Smooth muscle cell of trachea (primary cell): ENCODE measurements at places on chromosomes 5 and 9. TPM values are rescaled to one million over a fixed set of nuclear protein-coding genes. Genes with fewer than 3 reads are reported as not detected.

PCDHA9 gene
- under 0.01 TPM in 2 replicates for total RNA-seq

RAB3C gene
- not detected in 2 replicates for total RNA-seq

OR1Q1 gene
- not detected in 2 replicates for total RNA-seq

PTPA gene
- 130 and 145 TPM in 2 replicates for total RNA-seq

SPINK4 gene
- total RNA-seq: not detected in 2 replicates

SMIM32 gene
- total RNA-seq: not detected in 2 replicates

NUTM2G gene
- not detected in 2 replicates for total RNA-seq

ARL14EPL gene
- total RNA-seq: not detected in 2 replicates

IRX2 gene
- total RNA-seq: 2.0 and 6.1 TPM in 2 replicates

ORM2 gene
- total RNA-seq: not detected in 2 replicates

SLC34A3 gene
- under 0.01 TPM in 1 of 2 replicates, not detected in the other for total RNA-seq

NMUR2 gene
- not detected in 2 replicates for total RNA-seq

OTP gene
- not detected in 2 replicates for total RNA-seq

SOHLH1 gene
- total RNA-seq: not detected in 2 replicates

MCIDAS gene
- total RNA-seq: not detected in 2 replicates

GLDC gene
- total RNA-seq: 0.50 and 0.58 TPM in 2 replicates

FBLL1 gene
- 0.44 and 1.7 TPM in 2 replicates for total RNA-seq

LTC4S gene
- 1.3 TPM in 1 of 2 replicates, not detected in the other for total RNA-seq

C5orf58 gene
- total RNA-seq: not detected in 2 replicates

MSX2 gene
- total RNA-seq: 1.9 and 15.9 TPM in 2 replicates

IFNB1 gene
- total RNA-seq: not detected in 2 replicates

POLR3G gene
- total RNA-seq: 6.9 and 11.1 TPM in 2 replicates

PCDHGA9 gene
- 7.4 and 8.0 TPM in 2 replicates for total RNA-seq

COL23A1 gene
- total RNA-seq: under 0.01 and 0.15 TPM in 2 replicates

PCA3 gene
- total RNA-seq: not detected in 2 replicates

PCDHB14 gene
- total RNA-seq: 0.15 and 1.2 TPM in 2 replicates

PCDHA7 gene
- 0.29 and 0.66 TPM in 2 replicates for total RNA-seq

LCN15 gene
- total RNA-seq: under 0.01 TPM in 1 of 2 replicates, not detected in the other

ANKRD34B gene
- total RNA-seq: not detected in 2 replicates

C9orf57 gene
- not detected in 2 replicates for total RNA-seq

PARP8 gene
- 16.3 and 19.0 TPM in 2 replicates for total RNA-seq

FOXI1 gene
- not detected in 2 replicates for total RNA-seq

FGD3 gene
- total RNA-seq: not detected in 2 replicates

CCDC171 gene
- total RNA-seq: 2.8 and 6.8 TPM in 2 replicates

PCDHGA2 gene
- 3.3 and 6.6 TPM in 2 replicates for total RNA-seq

CORO2A gene
- 0.15 and 0.33 TPM in 2 replicates for total RNA-seq

CBY3 gene
- not detected in 2 replicates for total RNA-seq

AGTPBP1 gene
- 10.9 and 17.7 TPM in 2 replicates for total RNA-seq

TRIM36 gene
- total RNA-seq: 0.29 and 0.33 TPM in 2 replicates

TLX3 gene
- not detected in 2 replicates for total RNA-seq

PLPP6 gene
- 7.3 and 7.6 TPM in 2 replicates for total RNA-seq

COL5A1 gene
- total RNA-seq: 164 and 294 TPM in 2 replicates

PCDHB3 gene
- total RNA-seq: 0.29 and 0.50 TPM in 2 replicates

ERCC6L2 gene
- 70.0 and 97.6 TPM in 2 replicates for total RNA-seq

MAMDC2 gene
- 3.2 and 3.8 TPM in 2 replicates for total RNA-seq

TCF7 gene
- total RNA-seq: 5.1 and 7.1 TPM in 2 replicates

CLIC3 gene
- total RNA-seq: 1.6 and 5.8 TPM in 2 replicates

REXO4 gene
- 11.9 and 21.7 TPM in 2 replicates for total RNA-seq

FIBCD1 gene
- 12.2 and 17.5 TPM in 2 replicates for total RNA-seq

HAND1 gene
- total RNA-seq: 0.17 TPM in 1 of 2 replicates, not detected in the other

PCDHGC3 gene
- total RNA-seq: 94.1 and 137 TPM in 2 replicates

PCSK5 gene
- 8.4 and 10.1 TPM in 2 replicates for total RNA-seq

TUSC1 gene
- 7.4 and 9.9 TPM in 2 replicates for total RNA-seq

ANKRD18A gene
- 7.0 TPM in 1 of 2 replicates, not detected in the other for total RNA-seq

TXNDC8 gene
- total RNA-seq: 1.9 TPM in 1 of 2 replicates, not detected in the other

RHOBTB3 gene
- 172 and 187 TPM in 2 replicates for total RNA-seq

RUSC2 gene
- 17.5 and 27.0 TPM in 2 replicates for total RNA-seq

CRHBP gene
- total RNA-seq: under 0.01 and 3.5 TPM in 2 replicates

KCNN2 gene
- total RNA-seq: 0.44 TPM in 1 of 2 replicates, not detected in the other
